ENCODE measurements at places on chromosomes 7 and 10. TPM values are rescaled to one million over a fixed set of nuclear protein-coding genes. Genes with fewer than 3 reads are reported as not detected.

PTPRZ1 gene
- total RNA-seq: 32.3 TPM

JAKMIP3 gene
- 0.04 TPM for total RNA-seq

ACSM6 gene
- total RNA-seq: not detected

TEX47 gene
- total RNA-seq: not detected

SPDYE8 gene
- total RNA-seq: not detected

TMEM184A gene
- 1.1 TPM for total RNA-seq

CALML5 gene
- 2.4 TPM for total RNA-seq

FFAR4 gene
- total RNA-seq: not detected

CALU gene
- total RNA-seq: 229 TPM

HGF gene
- not detected for total RNA-seq

STK31 gene
- 0.20 TPM for total RNA-seq

TWIST1 gene
- total RNA-seq: 0.31 TPM

Data from foreskin keratinocyte (primary cell).